ACHN (cell line): ENCODE measurements at places on chromosomes 4 and X.
A peak's percentile ranks its signal among the peaks of the same experiment; 100 is the strongest.

DNA sequence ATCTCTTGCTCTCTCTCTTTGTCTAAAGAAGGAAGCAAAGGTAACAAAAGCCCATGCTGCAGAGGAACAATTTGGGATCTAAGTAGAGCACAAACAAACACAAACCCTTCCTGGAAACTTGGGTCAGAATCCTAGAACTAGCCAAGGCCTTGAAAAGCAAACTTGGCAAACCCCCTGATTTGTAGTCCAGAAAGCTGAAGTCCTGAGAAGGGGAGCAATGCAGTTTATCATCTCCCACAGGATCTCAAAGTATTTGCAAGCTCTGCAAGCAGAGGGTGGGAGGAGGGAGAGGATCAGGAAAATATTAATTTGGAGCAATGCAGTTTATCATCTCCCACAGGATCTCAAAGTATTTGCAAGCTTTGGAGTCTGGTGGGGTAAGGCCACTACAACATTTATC lies 379.5 kb upstream of the FGF13 start:
- DNase-seq, result no peak

DNA sequence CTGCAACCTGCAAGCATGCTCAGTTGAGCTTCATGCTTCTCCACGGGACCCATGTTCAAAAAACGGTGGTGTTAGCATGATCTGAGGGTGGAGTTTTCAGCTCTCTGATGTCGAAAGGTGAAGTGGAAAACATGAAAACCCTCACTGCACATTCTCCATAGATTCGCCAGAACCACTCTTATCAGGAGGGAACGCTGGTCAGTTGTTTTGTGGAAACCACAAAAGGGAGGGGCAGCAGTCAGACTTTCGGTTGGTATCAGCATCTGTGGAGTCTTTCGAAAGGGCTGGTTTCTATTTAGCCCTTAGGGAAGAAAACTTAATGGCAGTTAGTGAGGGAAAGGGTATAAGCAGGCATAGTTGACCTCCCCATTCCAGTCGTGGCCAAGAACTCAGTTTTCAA lies 12.6 kb downstream of the PPA2 start:
- DNase-seq, result no peak

DNA sequence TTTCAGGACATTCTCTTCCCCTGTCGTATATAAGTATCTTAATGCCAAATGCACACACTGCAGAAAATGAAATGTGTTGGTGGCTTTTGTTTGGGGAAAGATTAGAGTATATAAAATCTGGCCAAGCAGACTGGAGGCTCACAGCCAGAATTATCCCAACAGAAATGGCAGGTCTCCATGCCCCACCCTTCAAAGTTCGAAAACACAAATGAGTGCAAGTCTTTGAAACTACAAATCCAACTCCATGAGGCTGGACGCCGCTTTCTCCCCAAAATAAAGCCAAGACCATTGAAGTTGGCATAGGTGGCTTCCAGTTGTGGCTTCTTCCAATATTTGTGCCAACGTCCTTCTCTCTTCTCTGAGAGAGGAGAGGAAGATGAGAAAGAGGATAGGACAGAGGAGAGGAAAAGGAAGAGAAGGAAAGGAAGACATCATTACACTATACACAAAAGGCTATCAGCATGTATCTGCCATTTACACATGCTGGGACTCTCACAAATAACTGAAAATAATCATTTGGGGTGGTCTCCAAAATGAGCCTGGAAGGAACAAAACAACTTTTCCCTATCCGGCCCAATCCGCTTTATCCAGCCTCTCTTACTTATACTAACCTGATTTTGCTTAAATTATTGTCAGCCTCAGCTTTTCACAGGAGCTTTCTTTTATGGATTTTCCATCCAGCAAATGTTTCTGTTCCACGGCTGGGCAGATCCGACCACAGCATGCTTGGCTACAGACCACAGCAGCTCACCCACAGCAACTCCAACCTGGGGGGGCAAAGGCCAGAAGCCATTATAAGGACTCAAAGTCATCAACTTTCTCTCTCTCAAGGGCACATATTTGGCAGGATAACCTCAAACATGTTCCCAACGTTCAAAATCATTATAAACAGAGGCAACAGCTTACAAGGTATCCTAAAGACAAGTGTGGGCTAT lies 71.7 kb downstream of the APBB2 start:
- DNase-seq, result peak; percentile 79

DNA sequence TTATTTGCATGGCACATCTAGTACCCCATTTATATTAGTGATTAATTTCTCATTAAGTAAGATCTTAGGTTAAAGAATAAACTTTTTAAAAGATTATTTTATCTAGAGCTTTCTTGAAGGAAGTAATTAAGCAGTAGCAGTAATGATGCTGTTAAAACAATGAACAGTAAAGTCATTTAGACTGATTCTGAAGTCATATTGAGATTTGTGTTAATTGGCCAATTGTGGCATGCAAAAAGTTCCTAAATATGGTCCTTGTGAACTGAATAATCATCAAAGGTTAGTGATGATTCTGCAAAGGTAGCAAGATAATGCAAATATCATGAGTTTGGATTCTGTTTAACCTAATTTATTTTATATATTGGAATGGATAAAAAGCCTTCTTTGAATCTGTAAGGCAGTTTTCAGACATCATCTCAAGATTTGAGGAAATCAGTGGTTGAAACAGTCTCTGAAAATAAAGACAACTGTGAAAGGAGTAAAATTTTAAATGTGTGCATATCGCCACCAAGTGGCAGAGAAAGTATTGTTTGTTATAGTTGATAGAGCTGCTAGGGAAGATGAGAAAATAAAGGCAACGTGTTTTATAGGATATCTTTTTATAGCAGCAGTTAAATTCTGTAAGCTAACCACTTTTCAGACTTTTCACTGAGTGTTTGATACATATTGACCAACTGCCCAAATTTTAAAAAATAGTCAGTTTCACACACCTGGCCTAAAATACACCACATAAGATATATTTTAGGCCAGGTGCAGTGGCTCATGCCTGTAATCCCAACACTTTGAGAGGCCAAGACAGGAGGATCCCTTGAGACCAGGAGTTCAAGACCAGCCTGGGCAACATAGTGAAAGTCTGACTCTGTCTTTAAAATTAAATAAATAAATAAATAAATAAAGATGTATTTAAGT lies 79.6 kb downstream of the CCKAR start:
- DNase-seq, result peak; percentile 64

DNA sequence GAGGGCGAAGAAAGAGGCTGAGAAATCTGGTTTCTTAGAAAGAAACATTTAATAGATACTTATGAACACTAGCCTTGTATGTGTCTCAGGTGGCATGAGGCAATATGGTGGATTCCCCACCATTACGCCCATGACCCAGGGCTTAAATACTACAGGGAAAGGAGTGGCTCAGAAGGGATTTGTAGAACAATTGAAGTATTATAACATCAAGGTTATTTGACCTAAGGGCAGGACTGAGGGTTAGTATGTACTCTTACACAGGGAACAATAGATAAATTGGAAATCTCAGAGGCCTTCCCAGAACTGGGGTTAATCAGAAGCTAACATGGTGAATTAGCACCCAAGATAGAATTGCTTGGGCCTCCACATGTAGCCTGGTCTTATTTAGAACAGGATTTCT lies 11.0 kb upstream of the USP46 start:
- DNase-seq, result no peak

DNA sequence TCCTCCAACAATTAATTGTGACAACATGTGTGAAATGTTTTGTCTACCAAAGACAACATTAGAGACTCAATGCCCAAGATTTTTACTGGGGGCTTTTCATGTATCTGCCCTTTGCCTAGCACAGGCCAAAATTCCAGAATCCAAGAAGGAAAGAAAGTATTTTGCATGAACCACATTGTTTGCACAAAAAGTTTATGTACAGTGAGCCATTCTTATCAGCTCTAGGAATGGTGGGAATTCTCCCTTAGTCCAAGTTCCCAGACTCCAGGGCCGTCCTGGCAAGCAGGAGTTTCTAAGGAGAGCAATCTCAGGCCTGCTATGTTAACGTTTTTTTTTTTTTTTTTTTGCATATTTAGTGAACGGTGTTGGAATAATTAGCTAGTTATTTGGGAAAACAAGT lies 21.6 kb downstream of the GPRASP1 start:
- no peak for DNase-seq

DNA sequence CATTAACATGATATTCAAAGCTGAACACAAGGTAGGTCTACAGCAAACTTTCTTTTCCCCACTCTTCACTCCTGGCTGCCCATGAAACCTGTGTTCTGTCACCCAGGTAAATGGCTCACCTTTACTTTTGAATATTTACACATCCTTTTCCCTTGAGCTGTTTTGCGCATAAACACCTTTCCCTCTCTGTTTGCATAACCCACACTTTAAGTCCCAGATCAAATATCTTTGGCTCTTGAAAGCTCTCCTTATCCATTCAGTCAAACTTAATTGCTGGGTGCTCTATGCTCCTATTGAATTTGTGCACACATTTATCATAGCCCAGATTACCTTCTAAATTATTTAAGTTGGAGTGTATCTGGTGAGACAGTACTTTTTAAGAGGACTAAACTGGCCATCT lies 51.7 kb upstream of the ATP8A1 start:
- no peak for DNase-seq

GRCh38 chr4:13289391-13289790 lies 194.7 kb downstream of the RAB28 start:
- no peak for DNase-seq

DNA sequence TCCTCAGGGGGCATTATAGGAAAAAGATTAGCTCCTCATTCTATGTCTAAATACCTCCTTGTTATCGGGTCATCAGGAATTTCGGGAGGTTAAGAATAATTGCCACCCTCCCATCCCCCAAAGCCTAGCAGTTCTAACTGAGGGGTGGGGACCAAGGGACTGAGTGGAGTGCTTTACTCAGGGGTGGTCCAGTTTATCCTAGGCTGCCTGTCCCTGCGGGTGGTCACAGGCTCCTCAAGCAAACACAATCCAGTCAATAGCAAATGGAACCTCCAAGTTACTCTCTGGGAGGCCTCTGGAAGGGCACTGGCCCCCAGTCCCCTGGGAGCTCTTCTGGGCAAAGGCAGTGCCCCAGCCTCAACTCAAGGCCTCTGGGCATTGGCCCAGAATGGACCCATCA lies 6.7 kb downstream of the ELF4 start:
- DNase-seq, result no peak

- no peak for DNase-seq
These were observed 4.0 kb upstream of the CCNG2 start for GRCh38 chr4:77153006-77153405.
